Fibroblast of mammary gland (primary cell): ENCODE measurements at places on chromosomes 2 and 18.

DNA sequence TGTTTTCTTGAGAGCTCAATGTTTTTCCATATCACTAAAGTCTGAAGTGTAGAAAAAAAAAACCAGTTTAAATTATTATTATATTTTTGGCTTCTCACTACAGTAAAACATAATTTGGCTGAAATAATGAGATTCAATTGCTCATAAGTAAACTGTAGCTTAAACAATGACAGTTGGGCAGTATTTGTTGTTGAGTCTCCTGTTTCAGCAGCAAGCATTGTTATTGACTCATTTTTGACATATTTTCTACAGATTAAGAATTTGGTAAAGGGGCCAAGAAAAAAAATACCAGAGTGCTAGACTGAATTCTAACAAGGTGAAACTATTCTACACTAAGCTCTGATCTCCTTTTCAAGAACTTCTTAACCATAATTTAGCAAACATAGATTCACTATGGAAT is 2070.4 kb upstream of the CELF4 start:
- DNase-seq = no peak

DNA sequence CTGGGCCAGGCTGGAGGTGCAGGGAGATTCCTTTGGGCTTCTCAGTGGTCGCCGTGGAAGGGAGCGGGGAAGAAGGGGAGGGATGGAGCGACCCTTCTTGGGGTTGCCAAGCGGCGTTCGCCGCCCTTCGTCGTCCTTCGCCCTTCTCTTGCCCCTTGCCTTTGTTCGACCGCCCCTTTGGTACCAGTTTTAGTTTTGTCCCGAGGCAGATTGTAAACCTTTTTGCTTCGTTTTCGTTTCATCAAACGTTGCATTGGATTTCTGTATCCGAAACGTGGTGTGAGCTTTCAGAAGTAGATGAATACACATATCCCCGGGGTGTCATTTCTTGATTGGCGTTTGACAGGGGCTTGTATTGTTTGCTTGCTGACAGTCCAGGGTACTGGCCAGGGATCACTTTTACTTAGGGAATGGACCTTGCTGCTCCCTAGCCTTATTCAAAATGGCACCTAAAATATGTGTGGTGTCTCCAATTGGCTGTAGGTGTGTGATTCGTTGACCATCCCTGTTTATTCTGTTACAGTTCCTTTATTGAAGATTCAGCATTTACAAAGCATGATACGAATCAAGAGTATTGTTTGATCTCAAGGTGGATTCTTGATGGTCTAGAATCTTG is 788 bp downstream of the USP14 start:
- DNase-seq = no peak

GRCh38 chr2:101967826-101968513 is 23.8 kb upstream of the IL1R2 start:
- DNase-seq = peak; percentile 49

GRCh38 chr18:23038712-23039111 is 96.6 kb upstream of the CABLES1 start:
- peak; percentile 69 for DNase-seq

DNA sequence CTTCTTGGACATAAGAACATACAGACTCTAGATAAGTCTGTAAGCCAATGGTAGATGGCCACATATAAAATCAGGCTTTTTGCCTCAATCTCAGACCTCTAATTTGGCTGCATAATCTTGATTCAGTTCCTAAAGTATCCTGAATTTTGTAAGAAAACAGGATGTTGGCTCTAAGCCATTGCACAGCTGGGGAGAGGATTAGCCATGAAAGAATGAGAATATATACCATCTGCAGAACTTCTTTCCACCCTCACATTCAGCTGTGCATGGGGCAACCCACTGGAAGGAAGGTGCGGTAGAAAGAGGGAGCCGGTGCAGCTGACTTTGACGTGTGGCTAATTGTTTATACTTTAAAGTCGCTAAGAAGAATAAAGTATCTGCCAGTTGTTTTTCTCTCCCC is 1061.6 kb upstream of the FAM98A start:
- DNase-seq = no peak

DNA sequence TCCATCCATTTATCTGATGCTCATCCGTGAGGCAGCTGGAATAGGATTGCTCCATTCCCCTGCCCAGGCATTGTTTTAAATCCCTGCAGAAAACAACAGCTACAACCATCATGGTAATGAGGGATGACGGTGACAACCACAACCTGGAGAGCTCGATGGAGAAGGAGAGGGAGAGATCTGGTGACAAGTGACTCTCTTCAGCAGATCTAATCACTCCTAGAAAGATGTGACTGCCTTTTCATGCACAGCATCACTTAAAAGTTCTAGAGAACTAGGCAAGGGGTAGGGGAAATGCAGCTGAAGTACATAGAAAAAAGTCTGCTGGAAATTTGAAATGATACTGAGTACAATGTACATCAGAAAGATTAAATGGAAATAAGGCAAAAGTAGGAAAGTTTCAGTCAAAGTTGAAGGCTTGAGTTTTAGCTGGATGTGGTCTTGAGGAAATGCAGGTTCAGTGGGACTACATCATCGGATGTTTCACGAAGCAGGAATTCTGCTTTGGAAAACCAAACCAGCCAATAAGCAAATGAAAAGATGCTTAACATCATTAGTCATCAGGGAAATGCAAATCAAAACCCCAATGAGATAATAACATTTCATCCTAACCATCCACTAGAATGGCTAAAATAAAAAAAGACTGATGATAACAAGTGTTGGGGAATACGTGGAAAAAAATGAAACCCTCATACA is 6.8 kb upstream of the ARHGAP25 start:
- peak; percentile 50 for DNase-seq
